Fibroblast of lung (primary cell): ENCODE measurements at places on chromosomes 16 and 17.

DNA sequence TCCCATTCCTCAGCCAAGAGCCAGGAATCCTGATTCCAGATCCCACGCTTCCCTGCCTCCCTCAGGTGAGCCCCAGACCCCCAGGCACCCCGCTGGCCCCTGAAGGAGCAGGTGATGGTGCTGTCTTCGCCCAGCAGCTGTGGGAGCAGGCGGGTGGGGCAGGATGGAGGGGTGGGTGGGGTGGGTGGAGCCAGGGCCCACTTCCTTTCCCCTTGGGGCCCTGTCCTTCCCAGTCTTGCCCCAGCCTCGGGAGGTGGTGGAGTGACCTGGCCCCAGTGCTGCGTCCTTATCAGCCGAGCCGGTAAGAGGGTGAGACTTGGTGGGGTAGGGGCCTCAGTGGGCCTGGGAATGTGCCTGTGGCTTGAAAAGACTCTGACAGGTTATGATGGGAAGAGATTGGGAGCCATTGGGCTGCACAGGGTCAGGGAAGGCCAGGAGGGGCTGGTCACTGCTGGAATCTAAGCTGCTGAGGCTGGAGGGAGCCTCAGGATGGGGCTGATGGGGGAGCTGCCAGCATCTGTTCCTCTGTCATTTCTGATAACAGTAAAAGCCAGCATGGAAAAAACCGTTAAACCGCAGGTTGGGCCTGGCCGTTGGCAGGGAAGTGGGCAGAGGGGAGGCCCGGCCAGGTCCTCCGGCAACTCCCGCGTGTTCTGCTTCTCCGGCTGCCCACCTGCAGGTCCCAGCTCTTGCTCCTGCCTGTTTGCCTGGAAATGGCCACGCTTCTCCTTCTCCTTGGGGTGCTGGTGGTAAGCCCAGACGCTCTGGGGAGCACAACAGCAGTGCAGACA, at the start of gene SPN:
SPN (plus strand) TSS at position 232 of the 791 bp plus-strand sequence; CDS start at position 714, 482 bp downstream.
- no peak for DNase-seq

DNA sequence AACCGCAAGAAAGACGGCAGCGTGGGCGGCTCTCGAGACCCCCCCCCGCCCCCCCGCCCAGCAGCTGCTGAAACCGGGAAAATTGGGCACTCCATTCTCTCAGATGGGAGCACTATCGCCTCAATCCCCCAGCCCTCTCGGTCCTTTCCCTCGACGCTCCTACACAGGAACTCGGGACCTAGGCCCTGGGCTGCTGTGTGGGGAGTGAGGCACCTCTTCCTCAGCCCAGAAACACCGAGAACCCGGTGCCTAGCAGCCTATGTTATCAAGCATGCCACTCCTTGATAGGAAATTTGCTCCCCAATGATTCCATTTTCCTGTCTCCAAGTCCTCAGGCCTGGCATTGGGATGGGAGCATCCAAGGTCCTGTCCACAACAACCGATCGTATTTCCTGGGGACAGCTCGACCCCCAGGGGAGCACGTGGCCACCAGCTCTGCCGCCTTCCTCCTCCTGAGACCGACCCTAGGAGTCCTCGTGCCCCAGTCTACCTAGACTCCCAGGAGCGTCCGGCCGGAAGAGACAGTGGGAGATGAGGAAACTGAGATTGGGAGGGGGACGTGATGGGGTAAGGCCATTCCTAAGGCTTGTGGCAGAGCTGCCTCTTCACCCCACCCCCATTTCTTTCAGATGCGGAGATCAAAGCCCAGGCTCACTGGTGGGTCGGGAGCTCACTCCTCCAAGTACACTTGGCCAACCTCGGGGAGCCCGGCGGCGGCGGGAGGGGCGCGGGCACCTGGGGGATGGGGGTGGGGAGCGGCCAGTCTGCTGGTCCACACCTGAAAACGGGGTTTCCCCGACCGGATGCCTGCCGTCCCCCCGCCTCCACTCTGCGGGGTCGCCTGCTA, 17.5 kb upstream of the CBX8 start:
- no peak for DNase-seq

DNA sequence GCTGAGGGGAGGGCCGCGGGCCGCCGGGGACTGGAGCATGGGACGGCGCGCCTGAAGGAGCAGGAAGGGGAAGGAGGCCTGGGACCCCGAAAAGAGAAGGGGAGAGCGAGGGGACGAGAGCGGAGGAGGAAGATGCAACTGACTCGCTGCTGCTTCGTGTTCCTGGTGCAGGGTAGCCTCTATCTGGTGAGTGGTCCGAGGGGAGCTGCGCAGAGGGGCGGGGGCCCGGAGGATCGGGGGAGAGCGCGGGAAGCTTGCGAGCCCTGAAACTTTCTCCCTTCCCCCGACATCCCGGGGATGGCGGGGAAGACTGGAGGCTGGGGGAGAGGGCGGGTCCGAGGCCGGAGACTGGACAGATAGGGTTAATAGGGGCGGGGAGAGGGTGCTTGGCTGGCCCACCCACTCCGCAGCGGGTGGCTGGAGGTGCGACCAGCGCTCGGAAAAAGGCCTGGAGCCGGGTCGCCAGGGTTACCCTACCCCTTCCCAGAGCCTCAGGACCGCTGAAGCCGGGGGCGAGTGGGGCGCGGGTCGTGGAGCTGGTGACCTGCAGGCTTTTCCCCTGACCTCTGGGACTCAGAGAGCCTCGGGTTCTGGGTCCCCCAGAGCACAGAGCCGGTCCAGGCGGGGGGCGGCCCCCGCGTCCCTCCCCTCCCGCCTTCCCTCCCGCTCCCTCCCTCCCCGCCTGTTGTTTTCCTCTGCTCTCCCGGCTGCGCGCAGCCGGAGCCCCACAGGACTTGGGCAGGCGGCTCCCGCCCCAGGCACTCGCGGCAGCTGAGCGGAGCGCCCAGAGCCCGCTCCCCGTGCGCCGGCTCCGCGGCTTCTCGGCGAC, 631 bp downstream of the NXPH3 start:
- peak; percentile 20 for DNase-seq

DNA sequence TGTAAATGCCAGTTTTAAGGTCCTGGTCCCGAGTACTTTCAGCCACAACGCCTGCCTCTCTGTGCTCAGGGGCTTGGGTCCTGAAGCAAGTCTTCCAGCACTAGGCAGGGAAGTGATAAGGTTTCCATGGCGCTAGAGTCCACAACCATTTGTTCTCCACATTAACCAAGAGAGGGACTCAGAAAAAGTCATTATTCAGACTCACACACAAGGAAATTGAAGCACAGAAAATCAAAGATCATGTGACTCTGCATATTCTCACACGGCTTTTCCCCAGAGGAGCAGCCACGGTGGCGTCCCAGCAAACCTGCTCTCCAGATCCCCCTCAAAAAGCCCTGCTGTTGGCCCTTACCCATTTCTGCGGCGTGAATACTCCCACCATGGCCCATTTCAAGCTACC, 9.7 kb downstream of the ENPP7 start:
- DNase-seq, result peak; percentile 19

DNA sequence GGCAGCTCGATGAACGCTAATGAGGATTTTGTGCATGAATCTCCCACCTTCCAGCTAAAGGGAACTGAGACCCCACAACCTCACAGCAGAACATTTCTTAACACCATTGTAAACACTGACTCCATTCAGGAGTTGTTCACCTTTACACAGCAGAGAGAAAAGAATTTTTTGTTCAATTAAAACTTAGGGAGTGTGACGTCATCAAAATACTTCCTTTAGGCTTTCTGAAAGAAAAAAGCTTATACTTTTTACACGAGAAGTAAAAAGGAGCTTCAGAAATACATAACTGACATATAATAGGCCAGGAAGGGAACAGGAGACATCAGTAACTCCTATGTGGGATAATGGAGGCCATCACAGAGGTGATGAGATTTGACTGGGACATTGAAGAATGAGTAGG, 98.1 kb upstream of the AXIN2 start:
- no peak for DNase-seq

- DNase-seq, result peak; percentile 64
Measured at GRCh38 chr16:67936124-67936879, at the start of gene PSMB10. TSS of gene PSMB10 (minus strand) at chr16:67936850. CDS start at chr16:67936749, 101 bp downstream.

DNA sequence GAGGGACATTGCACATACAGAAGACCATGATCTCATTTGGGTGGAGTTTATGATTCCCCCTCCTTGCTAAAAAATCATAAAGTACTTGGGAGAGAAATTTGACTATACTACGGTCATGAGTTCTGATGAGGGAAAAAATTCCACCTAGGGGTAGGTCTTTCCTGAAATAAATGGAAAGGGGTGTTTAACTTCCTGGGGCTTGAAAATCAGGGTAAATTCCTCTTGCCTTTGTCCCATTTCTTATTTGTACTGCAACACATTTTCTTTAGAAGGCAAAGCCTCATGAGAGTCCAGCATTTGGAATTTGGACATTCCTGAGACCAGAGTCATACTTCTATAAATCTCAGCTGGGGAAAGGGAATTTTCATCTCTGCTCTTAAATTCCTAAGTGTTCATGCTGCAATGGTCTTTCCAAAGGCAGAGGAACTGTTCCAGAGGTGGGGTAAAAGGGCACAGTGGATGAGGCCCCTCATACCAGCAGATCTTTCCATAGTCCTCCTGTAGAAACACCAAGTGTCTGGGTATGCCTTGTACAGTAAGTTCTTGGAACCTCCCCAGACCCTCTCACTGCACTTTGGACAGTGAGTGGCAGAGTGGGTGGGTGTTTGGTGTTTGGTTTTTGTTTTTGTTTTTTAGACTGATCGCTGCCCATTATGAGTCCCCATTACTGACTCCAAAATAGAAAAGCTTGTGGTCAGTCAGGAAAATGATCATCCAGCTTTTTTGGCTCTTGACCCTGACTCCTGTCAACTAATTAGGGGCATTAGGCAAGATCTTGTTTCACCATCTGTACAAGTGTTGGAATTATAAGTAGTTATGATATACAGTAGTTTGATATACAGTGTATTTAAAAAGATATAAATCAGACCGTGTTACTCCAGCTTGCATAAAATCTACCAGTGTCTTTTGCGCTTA, 6.0 kb downstream of the LYRM1 start:
- DNase-seq, result peak; percentile 94

GRCh38 chr16:53995378-53995777, 291.2 kb downstream of the IRX3 start:
- DNase-seq, result no peak

GRCh38 chr17:11081342-11081741, 159.7 kb upstream of the SHISA6 start:
- DNase-seq, result no peak

GRCh38 chr17:58756246-58757161, 850 bp downstream of the PPM1E start:
- no peak for DNase-seq

DNA sequence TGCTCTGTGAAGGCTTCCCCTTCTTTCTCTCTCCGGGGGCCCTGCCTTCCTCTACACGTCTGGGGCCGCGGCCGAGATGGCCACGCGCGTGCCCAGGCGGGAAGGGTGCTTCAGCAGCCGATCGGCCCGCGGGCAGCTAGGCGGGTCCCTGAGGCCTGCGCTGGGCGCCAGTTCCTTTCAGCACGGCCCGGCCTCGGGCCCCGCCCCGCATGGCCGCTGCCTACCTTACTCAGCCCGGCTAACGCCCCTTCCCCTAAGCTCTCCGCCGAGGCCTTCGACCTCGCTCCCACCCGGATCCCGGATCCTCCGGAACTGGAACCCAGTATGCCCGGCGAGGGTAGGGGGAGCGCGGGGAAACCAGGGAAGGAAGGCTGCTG, 335 bp downstream of the TMEM11 start:
- DNase-seq, result no peak

- no peak for DNase-seq
Measured at GRCh38 chr16:86224126-86224525, 286.2 kb upstream of the FOXF1 start.

DNA sequence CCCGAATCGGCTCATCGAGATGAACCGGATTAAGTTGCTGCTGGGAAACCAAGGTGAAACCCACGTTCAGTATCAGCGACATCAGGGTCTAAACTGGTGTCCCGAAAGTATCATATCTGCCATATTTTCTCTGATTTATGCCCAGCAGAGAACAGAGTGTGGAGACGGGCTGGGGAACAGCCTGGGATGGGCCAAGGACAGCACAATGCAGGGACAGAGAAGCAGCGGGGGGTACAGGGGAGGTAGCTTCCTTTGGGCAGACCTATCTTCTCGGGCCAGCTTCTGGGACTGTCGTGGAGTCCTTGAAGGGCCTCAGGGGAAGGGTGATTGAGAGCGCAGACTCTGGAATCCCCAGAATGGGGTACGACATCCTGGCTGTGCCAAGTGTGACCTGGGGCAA, 17.5 kb upstream of the MLKL start:
- no peak for DNase-seq

- DNase-seq, result no peak
Measured at GRCh38 chr17:82582709-82583108, 63.2 kb downstream of the FOXK2 start.

DNA sequence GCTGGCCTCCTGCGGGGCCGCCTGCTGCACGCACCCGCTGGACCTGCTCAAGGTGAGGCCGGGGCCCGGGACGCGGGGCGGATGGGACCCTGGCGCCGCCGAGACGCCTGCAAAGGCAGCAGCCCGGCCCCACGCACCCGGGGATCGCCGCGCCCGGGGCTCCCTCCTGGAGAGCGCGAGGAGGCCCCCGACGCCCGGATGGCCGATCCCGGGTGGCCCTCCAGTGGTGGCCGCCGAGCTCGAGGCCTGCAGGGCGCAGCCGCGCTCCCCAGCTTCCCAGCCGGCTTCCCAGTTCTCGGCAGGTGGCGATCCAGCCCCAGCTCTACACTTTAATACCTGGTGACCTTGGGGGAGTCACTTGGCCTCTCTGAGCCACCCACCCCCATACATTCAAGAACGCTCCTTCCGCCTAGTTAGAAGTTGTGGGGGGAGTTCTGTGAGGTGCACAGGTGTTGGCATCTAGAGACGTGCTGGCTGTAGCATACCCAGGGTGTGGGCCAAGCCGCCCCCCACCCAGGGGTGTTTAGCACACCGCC, 452 bp downstream of the SLC25A10 start:
- no peak for DNase-seq

DNA sequence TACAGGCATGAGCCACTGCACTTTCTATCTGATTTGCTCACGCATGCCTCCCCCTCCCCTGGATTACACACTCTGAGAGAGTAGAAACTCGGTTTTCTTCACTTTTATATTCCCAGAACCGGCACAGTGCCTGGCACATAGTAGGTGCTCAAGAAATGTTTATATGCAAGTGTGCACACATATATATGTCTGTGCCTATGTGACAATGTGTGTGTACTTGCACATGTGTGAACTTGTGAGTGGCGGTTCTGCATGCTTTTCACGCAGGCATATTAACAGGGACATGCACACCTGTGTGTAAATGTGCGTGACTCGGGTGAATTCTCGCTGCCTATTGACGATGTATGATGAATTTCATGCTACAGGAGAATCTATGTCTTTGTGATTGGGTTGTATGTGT, 22.1 kb upstream of the IL21R start:
- DNase-seq, result no peak

- DNase-seq, result no peak
Measured at GRCh38 chr16:305916-306626, 23.1 kb downstream of the PDIA2 start.

DNA sequence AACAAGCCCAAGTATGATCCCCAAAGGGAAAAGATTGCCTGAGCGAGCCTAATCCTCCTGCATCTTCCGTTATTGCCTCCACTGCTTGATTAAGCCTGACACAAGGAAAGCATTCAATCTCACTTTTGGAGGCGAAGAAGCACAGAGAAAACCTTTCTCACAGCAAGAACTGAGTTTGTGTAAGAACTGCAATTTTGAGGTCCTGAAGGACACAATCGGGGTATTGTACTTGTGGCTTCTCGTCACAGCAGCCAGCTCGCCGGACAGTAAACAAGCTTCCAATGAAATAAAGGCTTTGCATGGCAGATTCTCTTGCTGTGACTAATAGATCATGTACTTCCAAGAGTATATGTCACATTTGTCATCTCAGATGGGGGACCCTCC, 18.7 kb upstream of the FOXF1 start:
- no peak for DNase-seq
